Tongue (tissue), 3 donors: ENCODE measurements at places on chromosomes 2 and 18.

GRCh38 chr2:80815259-80815658 lies 510.7 kb upstream of the LRRTM1 start:
- no peak for DNase-seq

DNA sequence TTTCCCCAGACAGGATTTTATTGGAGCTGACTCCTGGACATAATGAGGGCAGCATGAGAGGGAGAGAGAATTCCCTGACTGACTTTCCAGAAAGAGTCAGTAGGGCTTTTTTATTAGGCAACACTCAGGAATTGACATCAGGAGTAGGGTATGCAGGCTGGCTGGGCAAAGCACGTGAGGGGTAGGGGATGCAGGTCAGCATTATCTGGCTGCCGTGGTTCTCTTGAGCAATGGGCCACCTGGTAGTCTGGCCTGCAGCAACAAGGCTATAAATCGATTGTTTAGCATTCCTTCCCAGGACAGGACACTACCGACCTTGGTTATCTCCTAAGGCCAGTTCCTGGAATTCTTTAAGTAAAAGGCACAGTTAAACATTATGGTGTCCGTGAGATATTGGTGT lies 160.8 kb upstream of the AGAP1 start:
- DNase-seq = no peak

DNA sequence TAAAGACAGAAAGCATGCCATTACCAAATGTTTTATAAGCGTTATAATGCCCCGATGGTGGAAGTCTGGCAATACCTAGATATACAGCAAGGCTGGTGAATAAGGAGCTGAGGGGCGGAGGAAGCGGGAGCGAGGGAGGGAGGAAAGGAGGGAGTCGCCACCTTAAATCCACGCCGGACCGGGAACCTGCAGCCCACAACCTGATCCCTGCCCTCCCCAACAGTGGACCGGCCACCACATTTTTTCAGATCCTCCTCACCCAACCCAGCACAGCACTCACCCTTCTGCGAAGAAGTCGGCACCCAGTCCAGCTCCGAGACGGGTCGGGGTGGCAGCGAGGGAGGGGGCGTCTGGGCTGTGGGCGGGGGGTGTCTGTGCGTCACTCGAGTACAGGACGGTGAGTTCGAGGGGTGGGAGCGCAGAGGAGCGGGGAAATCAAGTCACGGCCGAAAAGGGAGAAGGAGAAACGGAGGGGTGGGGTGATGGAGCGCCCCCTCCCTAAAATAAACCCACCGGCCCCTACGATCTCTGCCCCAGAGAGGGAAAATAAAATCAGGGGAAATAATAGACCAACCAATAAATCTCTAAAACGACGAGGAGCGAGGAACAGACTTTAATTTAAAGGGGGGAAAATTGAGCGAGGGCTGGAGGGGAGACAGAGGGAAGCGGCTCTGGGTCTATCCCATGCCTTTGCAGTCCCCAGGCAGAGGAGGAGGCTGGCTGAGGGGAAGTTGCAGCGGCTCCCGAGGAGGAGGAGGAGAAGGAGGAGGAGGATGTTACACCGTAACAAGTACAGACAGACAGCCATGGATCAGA lies 96.5 kb upstream of the SERTAD2 start:
- peak; percentile 80 for DNase-seq

DNA sequence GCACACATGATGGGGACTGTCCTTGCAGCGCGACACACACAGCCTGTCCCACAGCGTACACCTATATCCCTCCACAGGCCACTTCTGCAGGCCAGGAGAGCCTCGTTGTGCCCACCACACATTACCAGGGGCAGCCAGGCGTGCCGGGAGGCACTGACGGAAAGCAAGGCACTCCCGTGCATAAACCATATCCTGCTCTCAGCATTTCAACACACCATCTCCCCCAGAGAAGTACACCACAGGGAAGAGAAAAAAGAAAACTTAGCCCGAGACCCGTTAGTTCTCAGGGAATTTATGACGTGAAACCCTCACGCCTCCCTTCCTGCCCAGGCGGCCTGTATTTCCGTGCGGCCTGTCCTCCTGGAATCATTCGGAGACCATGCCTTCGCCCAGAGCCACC lies 24.6 kb upstream of the SALL3 start:
- no peak for DNase-seq

- no peak for DNase-seq
Measured at GRCh38 chr2:133579274-133579673, 11.0 kb upstream of the NCKAP5 start.

DNA sequence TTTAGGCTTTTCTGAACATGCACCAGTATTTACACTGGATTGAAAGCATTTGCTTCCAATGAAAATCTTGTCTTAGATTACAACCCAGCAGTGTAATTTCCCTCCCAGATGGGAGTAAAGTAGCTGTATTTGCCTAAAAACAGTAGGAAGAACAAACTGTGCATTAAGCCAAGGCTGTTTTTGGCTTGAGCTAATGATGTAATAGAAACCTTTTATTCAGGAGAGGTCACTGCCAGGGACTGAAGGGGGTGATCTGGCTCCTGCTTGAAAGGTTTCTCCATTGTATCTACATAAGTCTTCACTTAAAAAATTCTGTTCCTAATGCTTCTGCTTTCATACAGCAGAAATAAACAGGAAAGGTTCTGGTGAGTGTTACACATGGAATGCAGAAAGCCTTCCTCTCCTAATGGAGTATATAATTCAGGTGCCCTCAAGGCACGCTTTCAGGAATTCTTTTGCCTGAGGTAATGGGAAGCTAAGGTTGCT lies 74.4 kb downstream of the MEIS1 start:
- no peak for DNase-seq

DNA sequence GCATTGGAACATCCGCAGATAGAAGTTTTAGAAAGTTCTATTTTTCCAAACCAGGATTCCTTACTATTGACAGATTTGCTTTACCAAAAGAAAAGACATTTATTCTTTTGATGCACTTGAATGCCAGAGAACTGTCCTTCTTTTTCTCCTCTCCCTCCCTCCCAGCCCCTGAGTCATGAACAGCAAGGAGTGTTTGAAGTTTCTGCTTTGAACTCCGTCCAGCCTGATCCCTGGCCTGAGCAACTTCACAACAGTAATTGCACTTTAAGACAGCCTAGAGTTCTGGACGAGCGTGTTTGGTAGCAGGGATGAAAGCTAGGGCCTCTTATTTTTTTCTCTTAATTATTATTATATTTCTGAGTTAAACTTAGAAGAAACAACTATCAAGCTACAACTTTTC lies 33.6 kb downstream of the APCDD1 start:
- DNase-seq = peak; percentile 45

DNA sequence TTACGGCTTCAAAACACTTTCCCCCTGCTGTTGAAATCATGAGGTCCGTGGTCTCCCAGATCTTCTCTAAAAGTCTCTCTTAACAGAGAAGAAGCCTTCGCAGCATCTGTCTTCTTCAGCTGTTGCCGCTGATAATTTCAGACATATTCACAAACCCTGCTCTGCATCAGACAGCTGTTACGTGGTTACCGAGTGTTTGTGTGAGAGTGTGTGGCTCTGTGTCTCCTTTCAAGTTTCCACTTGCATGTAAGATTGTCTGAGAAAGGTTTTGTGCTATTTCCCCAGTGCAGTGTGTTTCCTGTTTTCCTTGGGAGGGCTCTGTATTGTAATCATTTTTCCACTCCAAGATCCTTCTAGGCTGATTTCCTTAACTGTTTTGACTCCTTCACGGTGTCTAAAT lies 32.8 kb downstream of the MAIP1 start:
- DNase-seq = peak; percentile 94

- no peak for DNase-seq
Measured at GRCh38 chr2:201906777-201907562, 100.6 kb downstream of the CDK15 start.

DNA sequence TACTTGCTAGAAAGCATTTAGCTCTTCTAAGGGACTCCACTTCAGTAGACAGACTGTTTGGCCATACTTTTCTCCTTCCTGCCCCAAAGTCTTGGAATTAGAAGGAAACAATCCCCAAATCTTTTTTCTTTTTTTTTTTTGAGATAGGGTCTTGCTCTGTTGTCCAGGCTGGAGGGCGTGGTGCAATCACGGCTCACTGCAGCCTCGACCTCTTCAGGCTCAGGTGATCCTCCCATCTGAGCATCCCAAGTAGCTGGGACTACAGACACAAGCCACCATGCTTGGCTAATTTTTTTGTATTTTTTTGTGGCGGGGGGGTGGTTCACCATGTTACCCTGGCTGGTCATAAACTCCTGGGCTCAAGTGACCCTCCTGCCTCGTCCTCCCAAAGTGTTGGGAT lies 6.2 kb upstream of the UGGT1 start:
- DNase-seq = no peak

DNA sequence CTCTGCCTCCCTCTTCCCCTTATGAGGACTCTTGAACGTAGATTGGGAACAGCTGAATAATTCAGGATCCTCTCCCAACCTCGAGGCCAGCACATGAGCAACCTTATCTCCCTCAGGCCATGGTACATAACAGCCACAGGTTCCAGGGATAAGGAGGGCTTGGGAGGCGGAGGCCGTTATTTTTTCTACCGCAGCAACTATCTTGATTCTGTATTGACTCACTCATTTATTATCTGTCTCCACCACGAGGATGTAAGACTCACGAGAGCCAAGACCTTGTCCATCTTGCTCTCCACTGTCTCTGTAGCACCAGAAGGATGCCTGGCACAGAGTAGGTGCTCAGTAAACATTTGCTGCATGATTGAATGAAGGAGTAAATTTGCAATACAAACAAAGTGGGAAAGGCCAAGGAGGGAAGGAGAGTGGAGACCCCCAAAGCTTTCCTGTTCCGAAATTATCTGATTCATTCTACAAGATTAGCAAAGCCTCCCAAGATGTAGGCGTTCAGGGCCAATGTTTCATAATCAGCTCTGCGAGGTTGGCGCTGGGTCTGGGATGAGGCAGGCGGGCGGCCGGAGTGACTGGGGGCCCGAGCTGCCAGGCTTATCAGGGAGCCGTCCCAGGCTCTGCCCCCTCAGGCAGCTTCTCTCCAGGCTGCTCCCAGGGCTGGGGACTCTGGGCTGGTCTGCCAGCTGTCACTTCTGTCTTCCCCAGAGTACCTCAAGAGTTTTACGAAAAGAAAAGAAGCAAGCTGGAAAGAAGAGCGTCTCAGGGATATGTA lies 31.6 kb downstream of the INPP5D start:
- DNase-seq = no peak

- peak; percentile 86 for DNase-seq
Measured at GRCh38 chr18:39841482-39842365, 2113.3 kb upstream of the PIK3C3 start.
